Pons (tissue), 1 donor: ENCODE measurements at places on chromosomes 3 and 15.

DNA sequence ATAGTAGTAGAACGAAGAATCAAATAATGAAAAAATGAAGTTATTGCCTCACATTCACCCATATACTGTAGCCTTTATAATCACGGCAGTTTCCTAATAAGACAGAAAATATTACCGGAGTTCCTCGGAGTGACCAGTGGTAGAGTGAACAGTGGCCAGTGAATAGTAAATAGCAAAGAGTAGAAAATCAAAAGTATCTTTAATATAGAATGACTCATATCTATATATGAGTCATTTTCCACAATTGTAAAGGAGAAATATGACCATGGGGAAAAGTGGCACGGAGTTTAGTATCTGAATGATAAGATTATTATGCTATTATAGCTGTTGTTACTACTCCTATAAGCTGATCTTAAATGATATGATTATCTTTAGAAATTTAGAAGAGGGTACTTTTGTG lies 38.5 kb downstream of the ZBTB20 start:
- no peak for DNase-seq

DNA sequence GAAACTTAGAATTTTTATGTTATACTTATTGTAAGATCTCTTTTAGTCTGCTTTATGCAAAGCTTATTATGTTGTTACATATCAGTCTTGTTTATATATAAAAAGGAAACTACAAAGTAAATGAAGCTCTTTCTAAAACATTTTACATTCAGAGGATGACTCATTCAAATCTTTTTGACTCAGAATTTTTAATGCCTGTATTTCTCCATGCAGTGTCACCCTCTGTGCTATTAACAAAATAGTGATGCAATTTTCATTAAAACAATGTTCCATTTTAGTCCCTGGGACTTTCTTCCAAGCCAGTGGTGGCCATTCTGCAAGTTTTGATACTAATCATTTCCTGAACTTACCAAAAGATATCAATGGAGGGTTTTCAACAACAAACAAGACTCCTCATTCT lies 216.1 kb downstream of the NAALADL2 start:
- DNase-seq = no peak

- no peak for DNase-seq
Measured at GRCh38 chr15:83285284-83285978, 967 bp upstream of the BNC1 start.

- no peak for DNase-seq
Measured at GRCh38 chr3:61768284-61769037, 207.1 kb downstream of the PTPRG start.

GRCh38 chr3:71652781-71653413 lies 69.4 kb upstream of the FOXP1 start:
- peak; percentile 83 for DNase-seq

- DNase-seq = no peak
Measured at GRCh38 chr15:25668236-25668795, 194.8 kb downstream of the ATP10A start.

DNA sequence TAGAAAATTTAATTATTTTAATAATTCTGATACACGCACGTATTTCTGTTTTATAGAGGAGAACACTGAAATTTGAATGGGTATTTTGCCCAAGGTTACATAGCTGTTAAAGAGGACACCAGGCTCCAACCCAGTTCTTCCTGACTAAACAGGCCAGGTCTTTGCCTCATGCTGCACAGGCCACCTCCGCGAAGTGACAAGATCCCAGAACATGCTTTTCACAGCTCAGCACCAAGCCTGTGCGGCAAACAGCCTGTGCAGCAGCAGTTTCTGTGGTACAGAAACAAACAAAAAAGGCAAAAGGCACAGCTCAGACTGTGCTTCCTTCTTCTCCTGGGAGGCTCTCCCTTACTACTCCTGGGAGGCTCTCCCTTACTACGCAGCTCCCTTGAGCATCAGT lies 6.5 kb downstream of the FOXL2 start:
- no peak for DNase-seq

DNA sequence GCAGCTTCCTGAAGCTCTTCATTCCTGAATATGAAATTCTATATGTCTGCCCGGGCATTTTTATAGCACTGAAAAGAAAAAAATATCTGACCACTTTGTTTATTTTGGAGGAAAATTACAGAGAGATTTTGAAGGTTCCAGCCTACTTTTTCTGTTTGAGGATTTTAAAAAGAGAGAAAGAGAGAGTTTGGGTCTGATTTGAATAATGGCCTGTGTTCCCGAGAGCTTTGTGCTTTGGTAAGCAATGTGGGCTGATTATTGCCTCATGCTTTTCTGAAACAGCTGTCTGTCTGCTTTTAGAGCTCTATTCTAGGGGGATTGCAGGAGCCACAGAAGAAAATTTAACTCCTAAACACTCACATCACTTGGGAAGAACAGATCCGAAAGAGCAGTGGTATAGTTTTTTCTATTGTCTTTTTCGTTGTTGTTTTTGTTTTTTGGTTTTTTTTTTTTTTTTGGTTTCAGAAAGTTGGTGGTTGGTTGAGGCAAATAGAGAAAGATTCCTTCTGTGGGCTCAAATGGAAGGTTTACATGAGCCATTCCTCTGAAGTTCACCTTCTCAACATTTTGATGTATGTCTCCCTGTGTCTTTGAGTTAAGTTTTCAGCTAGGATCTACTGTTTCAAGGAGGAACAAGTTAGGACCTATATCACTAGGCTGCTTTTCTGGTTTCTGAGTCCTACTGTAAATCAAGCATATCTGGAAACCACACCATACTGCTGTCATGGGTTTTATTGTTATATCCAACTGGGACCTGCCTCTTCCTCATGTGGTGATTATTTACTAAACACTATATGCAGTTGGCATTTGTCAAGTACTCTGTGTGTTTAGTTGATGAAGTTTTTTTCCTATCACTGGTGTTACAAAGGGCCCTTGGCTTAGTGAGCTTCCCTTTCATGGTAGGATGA lies 178.9 kb downstream of the KCNMB2 start:
- DNase-seq = no peak

DNA sequence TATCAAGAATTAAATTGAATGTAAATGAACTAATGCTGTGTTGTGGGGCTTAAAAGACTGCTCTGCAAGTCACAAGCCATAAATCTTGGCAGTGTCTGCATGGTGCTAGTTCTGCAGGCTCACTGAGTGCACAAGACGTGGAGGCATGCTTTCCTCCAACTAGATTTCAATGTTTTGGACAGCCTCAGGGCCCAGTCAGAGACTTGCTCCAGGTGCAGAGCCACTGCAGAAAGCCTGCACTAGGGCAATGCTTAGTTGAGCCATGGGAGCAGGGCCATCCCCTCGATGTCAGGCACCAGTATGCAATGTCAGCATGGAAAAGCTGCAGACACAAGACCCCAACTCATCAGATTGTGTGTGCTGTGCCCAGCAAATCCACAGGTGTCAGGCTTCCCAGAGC lies 234.5 kb upstream of the CDIN1 start:
- no peak for DNase-seq

- no peak for DNase-seq
Measured at GRCh38 chr15:88403351-88403791, 63.8 kb downstream of the MRPL46 start.

DNA sequence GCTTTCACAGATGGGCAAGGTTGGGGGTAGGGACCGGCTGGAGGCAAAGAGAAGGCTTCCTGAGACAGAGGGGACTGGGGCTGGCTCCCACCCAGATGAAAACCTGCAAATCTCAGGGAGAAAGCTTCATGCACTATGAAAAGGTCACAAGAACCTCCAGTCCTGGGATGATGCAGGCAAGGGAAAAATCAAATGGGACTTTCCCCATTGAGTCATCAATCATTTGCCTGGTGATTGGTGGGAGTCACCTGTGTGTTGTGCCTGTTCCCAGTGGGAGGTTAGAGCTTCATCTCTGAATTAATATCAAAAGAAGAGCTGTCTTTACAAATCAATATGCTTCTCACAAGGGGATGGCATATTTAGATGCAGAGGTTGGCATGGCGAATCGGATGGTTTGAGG lies 49.9 kb downstream of the CACNA1D start:
- DNase-seq = no peak

- DNase-seq = no peak
Measured at GRCh38 chr3:186670155-186670554, 4.3 kb downstream of the HRG start.

DNA sequence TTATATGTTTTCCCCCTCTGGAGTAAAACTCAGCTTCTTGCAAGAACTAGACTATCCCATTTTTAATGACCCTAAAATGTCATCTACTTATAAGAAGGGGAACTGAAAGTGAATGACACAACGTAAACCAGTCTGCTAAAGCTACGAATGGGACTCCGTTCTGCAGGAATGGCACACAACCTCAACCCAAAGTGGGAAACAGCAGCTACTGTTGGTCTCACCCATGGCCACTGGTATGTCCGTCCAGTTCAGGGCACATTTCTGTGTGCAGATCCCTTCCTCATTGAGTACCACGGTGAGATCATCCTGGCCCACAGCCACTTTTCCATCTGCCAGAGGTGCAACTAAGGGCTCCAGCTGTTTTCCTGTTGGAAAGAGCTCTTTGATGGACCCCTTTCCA lies 23.8 kb downstream of the VPS39 start:
- peak; percentile 68 for DNase-seq

DNA sequence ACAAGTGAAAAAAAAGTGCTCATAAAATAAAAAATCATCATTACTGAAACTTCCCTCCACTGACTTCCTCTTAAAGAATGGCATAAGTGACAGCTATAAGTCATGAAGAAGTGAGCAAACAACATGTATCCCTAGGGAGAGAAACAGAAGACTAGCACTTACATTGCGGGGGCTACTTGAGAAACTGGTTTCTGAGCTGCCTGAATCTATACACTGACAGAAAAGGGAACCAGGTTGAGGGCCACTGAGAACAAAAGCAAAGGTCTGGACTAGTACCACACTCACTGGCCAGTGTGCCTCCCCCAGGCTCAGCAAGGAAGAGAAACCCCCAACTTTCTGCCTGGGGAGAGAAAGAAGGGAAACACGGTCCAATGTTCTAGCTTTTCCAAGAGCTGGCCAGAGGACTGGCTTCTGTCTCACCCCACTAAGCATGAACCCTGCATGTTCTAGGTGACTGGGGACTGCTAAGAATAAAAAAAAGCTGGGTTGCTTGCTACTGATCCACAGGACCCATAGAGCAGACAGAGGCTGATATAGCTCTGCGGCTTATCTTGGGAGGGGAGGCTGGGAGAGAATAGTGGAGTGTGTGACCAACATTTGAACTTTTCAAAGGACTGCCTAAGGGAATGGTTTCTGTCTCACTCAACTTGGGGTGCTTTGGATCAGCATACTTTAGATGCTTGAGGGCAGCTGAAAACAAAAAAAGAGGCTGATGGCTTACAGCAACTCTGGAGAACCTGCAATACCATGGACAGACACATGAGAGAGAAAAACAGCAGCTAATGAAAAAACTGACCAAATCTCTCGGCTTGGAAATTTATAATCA lies 8.1 kb downstream of the RAD18 start:
- DNase-seq = no peak

DNA sequence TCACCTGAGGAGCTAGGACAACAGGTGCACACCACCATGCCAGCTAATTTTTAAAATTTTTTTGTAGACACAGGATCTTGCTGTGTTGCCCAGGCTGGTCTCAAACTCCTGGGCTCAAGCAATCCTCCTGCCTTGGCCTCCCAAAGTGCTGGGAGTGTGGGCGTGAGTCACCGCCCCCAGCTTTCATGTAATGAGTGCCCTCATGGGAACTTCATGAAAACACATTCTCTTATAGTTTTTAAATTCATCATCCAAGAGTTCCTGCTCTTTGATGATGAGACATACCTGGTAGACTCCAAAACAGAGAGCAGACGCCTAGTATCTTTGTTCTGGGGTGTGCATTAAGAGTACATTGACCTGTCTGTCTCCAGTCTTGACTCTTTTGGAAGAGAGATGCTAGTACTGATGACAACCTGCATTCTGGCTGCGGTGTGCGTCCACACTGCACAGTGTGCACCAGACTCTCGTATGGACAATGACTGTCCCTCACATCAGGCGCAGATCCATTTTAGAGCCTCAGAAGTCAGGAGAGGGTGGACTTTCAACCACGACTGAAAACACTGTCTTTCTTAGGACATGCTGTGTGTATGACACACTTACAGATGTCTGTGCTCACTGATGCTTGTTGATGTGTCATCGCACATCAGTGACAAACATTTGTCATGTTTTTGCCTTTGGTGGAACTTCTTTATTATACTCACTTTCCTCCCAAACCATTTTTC lies 2.0 kb downstream of the NRROS start:
- DNase-seq = no peak

DNA sequence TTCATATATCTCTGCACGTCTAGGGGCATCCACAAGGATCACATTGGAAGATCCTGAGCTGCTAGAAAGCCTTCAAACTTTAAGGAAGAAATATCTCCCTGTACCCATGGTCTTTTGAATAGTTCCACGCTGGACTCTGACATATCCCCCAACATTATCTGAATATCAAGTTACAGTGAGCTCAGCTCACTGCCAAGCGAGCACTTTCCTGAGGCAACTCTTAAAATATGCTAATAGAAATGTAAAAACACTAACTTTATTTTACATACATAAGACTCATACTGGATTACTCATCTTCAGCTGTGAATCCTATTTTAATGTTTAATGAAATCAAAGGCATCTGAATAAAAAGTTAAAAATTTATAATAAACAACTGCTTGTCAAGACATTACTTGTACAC lies 420.2 kb upstream of the CCDC54 start:
- no peak for DNase-seq

DNA sequence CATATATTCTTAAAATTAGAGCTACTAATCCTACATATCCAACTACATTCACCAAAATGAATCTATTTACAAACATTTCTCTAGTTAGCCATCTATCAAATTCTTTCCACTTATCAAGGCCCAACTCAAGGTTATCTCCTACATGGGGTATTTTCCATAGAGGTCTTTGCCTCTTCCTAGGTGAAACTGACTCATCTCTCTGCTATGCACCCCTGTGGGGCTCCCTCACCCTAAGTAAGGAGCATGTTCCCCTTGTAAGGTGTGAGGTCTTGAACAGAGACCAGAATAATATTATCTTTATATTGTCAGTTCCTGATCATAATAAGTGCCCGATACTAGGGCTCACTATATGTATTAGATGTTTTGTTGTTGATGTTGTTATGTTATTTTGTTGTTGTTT lies 74.6 kb upstream of the TSC22D2 start:
- DNase-seq = no peak

DNA sequence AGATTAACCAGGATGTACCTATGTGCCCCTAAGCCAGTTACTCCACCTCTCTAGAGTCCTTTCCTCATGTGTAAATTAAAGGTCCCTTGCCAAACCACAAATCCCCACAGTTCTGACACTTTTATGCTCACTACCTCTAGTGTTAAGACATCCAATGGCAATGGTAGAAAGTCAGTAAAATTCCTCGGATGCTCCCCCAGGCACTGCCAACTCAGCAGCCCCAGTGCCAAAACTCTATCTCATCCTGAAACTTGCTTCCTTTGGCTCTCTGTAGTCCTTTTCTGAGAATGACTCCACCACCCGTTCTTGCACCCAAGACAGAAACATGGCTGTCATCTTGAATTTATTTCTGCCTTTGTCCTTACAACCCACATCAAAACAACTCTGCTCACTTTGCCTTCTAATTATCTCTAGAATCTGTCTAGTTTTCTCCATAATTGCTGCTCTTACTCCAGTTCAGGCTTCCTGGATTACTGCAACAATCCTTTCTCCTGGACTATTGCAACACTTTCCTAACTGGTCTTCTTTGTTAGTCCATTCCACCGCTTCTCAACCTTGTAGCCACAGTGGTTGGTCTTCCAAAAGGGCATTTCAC lies 41.6 kb downstream of the MB21D2 start:
- no peak for DNase-seq

GRCh38 chr15:31344823-31345605 lies 18.4 kb downstream of the KLF13 start:
- DNase-seq = no peak
